ENCODE measurements at places on chromosomes 12 and 14. TPM values are rescaled to one million over a fixed set of nuclear protein-coding genes. Genes with fewer than 3 reads are reported as not detected.

- no peak for DNase-seq
Observed at GRCh38 chr14:74599946-74600345, 12.1 kb downstream of the LTBP2 start.

DNA sequence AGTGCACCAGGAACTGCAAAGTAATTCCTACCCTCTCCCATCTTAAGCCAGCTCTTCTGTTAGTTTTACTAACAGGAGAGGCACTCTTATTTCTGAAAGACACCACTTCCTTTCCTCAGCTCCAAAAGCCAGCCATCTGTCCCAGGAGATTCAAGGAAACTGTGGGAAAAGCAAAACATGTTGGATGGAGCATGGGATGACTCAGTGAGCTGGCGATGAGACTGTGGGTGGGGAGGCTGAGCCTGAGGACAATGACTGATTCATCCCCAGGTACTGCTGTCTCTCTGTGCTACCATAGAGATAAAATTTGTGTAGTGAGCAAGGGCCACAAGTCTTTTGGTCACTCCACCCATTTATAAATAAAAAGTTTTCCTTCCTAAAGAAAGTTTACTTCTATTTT lies 141.4 kb downstream of the MYRFL start:
- DNase-seq = no peak

DNA sequence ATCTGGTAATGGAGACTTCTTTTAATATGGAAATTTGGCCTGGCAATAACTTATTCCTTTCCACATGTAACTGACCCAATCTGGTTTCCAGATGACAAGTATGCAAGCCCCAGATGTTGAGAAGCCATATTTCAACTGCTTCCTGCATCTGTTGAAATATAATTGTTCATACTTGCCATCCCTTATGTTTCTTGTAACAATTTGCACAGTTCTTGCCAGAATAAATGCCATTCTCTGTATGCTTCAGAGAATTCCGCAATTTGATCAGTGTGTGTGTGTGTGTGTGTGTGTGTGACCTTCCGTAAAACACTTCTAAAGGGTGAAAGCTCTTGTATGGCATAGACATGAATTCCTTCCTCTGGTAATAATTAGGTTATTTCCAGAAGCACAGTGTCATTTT lies 1.8 kb upstream of the CLEC2A start:
- DNase-seq = no peak

GRCh38 chr14:23358553-23359166 lies 6.0 kb upstream of the SLC22A17 start:
- DNase-seq = no peak

DNA sequence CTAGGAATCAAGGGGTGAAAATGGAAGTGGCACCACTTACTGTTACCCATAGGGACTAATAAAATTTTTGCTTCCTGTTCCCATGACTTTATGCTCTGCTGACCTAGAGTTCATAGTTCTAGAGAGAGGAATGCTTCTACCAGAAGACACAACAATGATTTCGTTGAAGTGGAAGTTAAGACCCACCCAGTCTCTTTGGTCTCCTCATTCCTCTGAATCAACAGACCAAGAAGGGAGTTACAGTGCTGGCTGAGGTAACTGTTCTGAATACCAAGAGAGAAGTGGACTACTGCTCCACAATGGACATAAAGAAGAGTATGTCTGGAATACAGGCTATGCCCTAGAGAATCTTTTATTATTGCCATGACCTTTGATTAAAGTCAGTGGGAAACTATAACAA lies 23.5 kb upstream of the DYRK2 start:
- no peak for DNase-seq

The BTG1 gene
- total RNA-seq = 158 TPM

GRCh38 chr12:16955083-16955657 lies 349.2 kb upstream of the LMO3 start:
- DNase-seq = no peak

DNA sequence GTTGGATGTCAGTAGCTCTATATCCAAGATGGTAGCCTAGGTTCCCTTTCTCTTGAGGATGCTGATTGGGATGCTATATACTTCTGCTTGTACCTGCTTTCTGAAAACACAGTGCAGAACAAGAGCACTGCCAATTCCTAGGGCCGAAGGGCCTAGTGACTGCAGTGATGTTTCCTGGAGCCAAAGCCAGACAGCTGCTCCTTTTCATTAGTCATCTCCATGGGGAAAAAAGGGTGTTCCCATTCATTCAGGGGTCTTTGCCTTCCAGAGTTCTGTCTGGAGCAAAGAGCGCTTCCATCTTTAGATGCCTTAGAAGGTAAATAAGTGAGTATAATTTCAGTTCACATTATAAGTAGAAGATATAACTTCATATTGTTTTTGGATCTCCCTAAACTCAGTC lies 85.5 kb downstream of the PTPRB start:
- DNase-seq = no peak

GRCh38 chr12:103326190-103326589 lies 169.6 kb downstream of the C12orf42 start:
- no peak for DNase-seq

GRCh38 chr12:71216725-71217579 lies 59.2 kb upstream of the TSPAN8 start:
- no peak for DNase-seq

Measured in activated naive CD4-positive, alpha-beta T cell treated with anti-CD3 and anti-CD28 coated beads, Interleukin-2, amount 50 U/mL, for 72 hours (primary cell).